ENCODE measurements at places on chromosomes 7 and 10.

GRCh38 chr7:94272821-94273583 is 121.7 kb upstream of the COL1A2 start:
- no peak for DNase-seq

GRCh38 chr10:62616885-62617590 is 187.5 kb upstream of the ADO start:
- DNase-seq: no peak

DNA sequence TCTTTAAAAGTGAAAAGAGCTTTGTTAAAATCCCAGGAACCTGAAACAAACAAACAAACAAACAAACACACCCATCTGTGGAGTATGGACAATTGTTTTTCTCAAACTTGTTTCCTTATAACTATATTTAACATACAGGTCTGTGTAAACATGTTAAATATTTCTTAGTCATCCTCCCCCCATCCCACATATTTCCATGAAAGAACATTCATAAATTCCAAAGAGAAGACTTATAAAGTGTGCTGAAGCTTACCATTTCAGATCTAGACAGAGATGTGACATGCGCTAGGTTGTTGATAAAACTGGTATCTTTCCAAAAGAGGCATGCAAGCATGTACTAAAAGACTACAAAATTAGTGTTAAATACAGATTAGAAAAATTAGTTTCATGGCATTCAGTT is 6.5 kb downstream of the FKBP14 start:
- DNase-seq: no peak

DNA sequence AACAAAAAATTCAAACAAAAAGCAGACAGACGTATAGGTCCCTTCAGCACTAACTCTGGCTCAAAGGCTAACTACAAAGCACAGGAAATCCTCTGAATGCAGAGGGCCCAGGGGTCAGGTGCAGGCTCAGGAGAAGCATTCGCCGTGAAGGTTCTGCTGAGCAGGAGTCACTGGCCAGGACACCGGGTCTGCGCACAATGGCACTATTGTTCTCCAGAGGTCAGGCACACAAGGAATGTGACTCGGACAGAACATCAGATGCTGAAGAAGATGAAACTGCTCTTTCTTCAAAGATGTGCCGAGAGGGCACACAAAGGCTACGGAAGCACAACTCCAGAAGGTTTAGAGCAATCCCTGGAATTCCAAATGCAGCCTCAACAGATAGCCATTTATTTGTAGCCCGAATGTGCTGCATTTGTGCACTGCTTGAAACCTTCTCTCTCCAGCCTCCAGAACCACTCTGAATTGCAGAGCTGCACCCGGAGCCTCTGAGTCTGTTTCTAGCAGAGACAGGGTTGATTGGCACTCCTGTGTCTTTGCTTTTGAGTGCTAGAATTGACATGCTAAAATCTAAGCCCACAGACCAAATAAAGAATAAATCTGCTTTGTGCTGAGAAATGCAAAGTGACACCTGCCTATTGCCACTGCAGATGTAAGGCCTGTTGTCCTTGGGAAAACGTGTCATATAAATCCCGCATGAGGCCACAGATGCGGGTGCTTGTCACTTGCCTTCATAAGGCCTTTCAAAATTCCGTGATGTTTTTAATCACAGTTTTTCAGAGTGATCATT is 85.4 kb upstream of the AFAP1L2 start:
- no peak for DNase-seq

DNA sequence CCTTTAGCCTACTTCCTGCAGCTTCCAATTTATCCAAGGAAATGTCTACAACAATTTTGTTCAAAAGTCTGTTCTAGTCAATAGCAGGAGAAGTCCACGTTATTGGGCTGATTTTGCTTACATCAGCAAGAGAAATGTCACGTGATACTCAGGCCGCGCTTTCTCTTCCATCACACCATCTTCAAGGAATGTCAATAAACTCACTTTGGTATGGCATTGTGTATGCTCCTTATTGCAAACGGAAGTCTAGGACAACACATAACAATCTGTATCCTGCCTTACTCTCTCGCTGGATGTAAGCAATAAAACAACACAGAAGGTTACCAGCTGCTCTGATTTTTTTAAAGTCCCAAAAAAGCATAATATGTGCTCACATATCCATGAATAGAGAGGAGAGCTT is 17.1 kb upstream of the STK17A start:
- DNase-seq: no peak

- no peak for DNase-seq
Measured at GRCh38 chr7:28572321-28573058, 160.2 kb downstream of the CREB5 start.

GRCh38 chr7:132486274-132486610 is 90.0 kb downstream of the PLXNA4 start:
- no peak for DNase-seq

DNA sequence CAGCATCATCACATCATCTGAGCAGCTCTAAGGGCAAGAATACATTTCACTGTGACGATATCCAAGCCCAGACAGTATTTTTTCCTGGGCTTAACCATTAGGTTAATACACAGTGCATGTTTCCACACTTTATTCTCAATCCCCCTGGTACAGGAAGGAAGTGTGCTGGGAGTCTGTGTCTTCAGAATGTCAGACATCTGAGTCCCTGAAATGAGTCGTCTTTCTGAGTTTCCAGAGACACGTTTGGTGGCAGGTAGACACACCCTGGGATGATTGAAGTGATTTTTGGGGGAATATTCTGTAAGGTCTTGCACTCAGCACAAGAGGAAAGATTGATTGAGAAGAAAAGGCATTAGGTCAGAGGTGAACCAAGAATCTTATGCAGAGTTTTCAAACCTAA is 13.1 kb upstream of the SHH start:
- DNase-seq: no peak

DNA sequence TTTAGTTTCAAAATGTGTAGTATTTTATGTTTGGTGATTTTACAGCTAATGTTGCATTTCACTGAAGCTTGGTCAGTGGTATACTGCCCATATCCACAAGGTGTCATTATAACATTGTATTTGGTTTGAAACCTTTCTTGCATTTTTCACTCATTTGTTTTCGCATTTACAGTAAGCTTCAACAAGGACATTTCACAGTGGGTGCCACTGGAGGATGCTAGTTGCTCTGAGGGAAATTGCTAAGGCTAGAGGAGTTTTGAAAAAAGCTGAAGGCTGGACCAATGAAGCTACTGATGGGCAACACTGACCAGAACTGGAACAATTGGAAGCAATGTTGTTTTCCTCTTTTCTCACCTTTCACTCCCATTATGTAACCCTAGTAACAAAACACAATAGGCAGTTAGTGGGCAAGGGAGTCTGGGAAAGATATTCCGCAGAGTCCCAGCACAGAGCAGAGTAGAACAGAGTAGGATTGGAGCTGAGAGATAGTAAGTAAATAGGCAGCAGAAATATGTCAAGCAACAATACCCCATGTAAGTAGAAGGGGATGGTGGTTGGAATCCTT is 23.6 kb upstream of the SRI start:
- DNase-seq: no peak

DNA sequence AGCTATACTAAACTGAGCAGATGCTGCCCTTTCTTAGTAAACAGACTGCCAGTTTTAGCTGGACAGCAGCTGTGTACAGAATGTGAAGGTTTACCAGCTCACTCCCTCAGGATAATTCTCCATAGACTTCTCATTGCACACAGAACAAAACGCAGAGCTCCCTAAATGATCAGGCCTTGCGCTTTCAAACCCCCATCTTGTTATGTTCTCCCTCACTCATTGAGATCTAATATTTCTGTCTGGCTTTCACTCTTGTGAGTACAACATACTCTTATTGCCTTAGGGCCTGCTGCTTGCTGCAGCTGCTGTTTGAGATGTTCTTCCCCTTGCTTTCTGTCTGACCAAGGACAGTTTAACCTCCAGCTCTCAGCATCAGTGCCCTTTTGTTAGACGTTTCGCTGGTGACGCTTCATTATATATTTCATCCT is 17.3 kb downstream of the VWDE start:
- DNase-seq: no peak

DNA sequence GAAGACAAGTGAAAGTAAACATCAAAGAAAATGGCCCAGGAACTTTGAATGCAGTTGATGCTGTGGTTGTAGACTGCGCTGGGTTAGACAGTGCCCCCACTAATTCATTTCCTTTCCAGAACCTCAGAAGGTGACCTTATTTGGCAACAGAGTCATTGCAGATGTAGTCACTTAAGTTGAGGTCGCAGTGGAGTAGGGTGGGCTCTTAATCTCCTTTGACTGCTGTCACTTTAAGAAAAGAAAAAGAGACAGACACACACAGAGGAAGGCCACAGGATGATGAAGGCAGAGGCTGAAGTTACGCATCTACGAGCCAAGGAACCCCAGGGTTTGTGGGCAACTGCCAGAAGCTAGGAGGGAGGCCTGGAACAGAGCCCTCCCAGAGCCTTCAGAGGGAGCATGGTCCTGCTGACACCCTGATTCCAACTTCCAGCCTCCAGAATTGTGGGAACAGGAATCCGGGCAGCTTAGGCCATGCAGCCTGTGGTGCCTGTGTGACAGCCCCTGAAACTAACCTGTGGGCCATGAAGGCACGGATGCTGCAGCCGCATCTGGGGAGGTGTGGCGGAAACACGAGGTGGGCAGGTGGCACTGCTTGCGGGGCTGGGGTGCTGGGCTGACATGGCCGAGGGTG is 107.6 kb downstream of the PRKAG2 start:
- DNase-seq: no peak

GRCh38 chr10:126256864-126257263 is 131.4 kb downstream of the ADAM12 start:
- DNase-seq: no peak

DNA sequence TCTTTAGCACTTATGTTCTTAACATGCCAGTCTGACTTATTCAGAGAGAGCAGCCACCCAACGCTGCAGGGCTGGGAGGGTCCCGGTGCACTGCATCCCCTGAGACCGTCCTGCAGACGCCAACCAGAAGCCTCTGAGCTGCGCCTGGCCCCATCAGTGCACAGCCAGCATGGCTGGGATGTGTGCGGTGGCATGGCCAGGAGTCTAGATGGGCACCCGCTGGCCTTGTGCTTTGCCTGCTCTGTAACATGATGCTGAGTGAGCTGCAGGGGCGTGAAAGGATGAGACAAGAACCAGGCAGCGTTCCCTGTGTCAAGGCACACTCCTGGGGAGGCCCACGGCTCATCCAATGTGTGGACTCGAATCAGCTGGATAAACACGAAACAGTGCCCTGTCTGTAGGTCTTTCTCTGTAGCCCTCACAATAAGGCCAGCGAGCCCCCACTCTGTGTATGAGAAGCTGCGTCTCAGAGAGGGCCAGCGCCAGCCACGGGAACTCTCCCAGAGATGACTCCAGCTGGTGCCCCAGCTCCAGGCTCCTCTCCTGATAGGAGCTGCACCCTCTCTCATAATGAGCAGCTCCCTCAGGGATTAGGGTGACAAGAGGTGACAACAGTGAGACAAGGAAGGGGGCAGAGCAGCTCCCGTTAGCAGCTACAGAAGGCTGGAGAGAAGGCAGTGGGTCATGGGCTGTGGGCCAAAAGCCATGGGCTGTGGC is 96.8 kb downstream of the TNS3 start:
- no peak for DNase-seq

Measured in activated CD4-positive, CD25-positive, alpha-beta regulatory T cell treated with anti-CD3 and anti-CD28 coated beads, Interleukin-2, amount 50 U/mL, for 16 hours (primary cell).